ENCODE measurements at places on chromosomes 12 and 14.

DNA sequence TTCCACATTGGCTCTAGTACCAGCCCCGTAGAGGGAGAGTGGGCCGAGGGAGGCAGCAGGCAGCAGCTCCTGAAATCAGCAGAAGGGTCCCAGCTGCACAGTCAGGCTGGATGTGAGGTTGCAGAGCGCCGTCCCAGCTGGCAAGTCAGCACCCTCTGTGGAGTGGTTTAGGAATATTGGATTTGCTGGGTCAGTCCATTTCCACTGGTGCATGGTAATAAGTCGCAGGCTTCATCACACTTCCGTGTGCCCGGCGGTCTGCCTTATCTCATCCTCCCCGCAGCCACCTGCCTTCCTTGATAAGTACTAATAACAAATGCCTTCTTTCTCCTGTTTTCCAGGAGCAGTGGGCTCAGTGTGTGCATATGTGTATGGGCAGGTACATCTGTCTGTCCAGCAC lies 112.9 kb downstream of the TSPAN9 start:
- DNase-seq, result no peak

DNA sequence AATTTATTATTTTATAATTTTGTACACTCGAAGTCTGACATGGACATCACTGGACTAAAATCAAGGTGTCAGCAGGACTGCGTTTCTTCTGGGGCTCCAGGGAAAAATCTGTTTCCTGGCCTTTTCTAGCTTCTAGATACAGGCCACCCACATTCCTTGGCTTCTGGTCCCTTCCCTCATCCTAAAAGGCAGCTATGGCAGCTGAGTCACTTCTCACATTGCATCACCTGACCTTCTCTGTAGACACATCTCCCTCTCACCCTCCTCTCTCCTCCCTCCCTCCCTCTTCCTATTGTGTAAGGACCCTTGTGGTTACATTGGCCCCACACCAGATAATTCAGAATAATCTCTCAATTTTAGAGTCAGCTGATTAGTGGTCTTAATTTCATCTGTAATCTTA lies 92.4 kb downstream of the RPS6KA5 start:
- DNase-seq, result peak; percentile 45

DNA sequence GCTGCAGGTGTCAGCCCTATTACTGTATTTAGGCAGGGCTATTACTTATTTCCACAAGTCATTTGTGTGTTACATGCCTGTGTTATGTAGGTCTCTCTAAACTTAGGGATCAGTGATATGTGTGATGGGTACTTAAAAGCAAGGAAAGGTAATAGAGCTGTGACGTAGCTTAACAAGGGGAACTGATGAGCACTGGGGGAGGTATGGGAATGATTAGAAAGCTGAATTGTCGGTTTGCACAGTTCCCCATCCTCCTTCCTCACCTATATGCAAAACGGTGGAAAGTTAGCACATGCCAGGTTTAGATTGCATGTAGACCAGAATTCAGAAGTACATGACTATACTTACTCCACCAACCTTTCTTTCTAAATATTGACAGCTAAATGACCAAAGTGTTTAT lies 494.3 kb upstream of the GARIN6 start:
- DNase-seq, result no peak

- DNase-seq, result no peak
Measured at GRCh38 chr14:24086193-24086955, 7.7 kb upstream of the PCK2 start.

DNA sequence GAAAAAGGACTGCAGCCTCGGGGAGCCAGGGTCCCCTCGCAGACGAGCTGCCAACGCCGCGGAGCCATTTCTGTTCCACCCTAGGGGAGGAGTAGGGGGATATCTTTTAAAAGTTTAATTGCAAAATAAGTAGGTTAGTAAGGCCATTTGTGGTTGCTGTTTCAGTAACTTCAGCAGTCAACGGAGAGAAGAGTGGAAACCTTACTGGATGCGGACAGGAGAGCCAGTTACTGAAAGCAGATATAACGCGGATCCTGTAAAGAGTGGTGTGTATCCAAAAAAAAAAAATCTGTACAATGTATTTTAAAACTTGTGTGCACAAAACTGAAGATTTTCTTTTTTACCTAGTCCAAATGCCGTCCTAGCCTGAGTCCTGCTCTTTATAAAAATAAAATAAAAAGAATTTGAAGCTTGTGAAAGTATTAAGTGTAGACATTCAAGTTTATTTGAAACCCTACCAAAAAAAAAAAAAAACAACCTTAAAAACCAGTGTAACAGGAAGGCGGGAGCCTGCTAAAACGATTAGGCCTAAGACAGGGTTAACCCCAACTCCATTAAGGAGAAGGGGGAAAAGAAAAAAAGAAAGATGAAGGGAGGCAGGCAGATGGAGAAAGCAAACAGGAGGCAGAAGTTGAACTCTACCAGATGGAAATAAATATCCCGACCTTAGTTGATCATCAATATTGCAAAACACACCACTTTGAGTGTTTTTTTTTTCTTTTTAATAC lies 1.0 kb upstream of the BTG1 start:
- no peak for DNase-seq

- no peak for DNase-seq
Measured at GRCh38 chr14:34362641-34363251, 99.3 kb downstream of the SPTSSA start.

- no peak for DNase-seq
Measured at GRCh38 chr12:47238669-47239114, 158.9 kb upstream of the AMIGO2 start.

- DNase-seq, result no peak
Measured at GRCh38 chr12:25156061-25156460, 38.9 kb downstream of the DNAI7 start.

DNA sequence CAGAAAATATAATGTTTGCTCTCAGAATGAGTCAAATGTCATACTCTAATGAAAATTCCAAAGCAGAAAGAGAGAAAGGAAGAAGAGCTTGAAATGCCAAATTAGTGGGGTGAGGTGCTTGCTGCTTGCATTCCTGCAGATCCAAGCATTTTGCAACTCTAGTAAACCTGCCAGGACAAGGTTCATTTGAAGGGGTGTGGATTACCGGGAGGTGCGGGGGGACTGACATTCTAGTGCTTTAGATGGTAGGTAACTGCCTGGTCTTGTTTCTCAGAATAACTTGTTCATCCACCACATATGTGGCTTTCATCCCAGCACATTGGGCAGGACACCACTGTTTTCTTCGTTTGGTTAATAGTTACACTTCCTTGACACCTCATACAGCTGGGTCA lies 144.4 kb downstream of the AKAP6 start:
- DNase-seq, result no peak

- peak; percentile 99 for DNase-seq
Measured at GRCh38 chr12:108731105-108731865, at the start of gene CORO1C. TSS of gene CORO1C (minus strand) at chr12:108731518. CDS start at chr12:108701318, 30,200 bp downstream.

- DNase-seq, result no peak
Measured at GRCh38 chr14:90791486-90791885, 24.7 kb downstream of the TTC7B start.

GRCh38 chr14:99247772-99248171 lies 24.2 kb downstream of the BCL11B start:
- DNase-seq, result no peak

DNA sequence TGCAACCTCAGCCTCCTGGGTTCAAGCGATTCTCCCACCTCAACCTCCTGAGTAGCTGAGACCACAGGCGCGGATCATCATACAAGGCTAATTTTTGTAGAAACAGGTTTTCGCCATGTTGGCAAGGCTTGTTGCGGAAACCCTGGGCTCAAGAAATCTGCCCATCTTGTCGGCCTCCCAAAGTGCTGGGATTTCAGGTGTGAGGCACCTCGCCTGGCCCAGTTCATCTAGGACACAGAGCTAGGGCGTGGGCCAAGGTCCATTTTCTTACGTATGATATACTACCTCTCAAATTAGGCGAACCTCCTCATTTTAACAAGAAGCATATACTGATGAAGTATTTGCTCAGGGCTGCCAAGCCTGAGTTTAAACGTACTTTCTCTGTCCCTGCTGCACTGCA lies 2.1 kb downstream of the RPS29 start:
- DNase-seq, result no peak

- DNase-seq, result no peak
Measured at GRCh38 chr14:56650048-56650447, 70.5 kb downstream of the TMEM260 start.

DNA sequence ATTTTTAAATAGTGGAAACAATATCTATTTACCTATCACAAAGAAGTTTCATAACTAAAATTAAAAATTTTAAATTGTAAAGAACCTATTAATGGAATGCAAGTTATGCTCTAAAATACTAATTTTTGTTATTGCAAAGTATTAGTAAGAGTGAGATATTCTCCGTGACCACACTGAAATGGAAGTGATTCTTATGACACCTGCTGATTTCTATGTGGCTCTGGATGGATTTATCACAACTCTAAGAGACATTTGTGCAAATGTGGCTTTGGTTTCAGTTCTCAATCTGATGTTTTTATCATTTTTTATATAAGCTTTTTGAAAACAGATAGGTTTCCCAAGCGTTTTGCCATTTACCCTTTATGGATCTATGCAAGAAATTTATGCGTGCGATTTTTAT lies 497.8 kb downstream of the NAV3 start:
- no peak for DNase-seq
